LoVo (cell line): ENCODE measurements at places on chromosomes 16 and 17.
A peak's percentile ranks its signal among the peaks of the same experiment; 100 is the strongest.

- no peak for DNase-seq
These were observed 14.1 kb upstream of the NDEL1 start for GRCh38 chr17:8421571-8421970.

DNA sequence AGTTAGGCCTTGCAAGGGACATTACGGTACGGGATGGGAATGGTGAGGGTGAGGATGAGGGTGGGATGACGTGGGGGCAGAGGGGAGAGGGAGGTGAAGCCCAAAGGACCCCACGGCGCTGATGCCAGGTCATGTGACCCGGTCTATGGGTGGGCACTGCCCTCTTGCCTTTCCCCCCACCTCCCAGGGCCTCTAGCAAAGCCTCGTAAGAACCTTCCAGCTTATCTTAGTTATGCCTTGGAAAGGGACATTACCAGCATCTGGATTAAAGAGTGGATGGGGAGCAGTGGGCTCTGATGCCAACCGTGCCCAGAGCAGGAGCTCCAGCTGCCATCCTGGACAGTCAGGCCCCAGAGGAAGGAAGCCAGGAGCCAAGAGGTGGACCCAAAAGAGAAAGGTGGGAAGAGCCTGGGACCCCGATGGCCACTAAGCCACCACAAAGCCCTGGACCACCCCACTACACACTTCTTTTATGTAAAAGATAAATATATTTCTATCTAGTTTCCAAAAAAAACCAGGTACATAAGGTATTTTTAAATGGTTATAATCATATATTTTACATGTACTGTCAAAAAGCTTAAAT is 40.9 kb downstream of the TK2 start:
- no peak for DNase-seq

- DNase-seq: no peak
These were observed 73.3 kb upstream of the DHX40 start for GRCh38 chr17:59492091-59492451.

GRCh38 chr17:82439194-82439828 is 11.2 kb downstream of the CYBC1 start:
- DNase-seq: no peak

GRCh38 chr16:12508054-12508453 is 295.6 kb downstream of the CPPED1 start:
- no peak for DNase-seq

GRCh38 chr16:560204-560700 is at the start of gene PRR35:
Gene PRR35 (plus strand): TSS chr16:560394. CDS start chr16:563295, 2,901 bp downstream.
- DNase-seq: no peak

- DNase-seq: no peak
These were observed 760 bp downstream of the SLFN12L start for GRCh38 chr17:35536664-35537171.

- peak; percentile 39 for DNase-seq
These were observed 59.8 kb downstream of the NEUROD2 start for GRCh38 chr17:39547713-39548478.

DNA sequence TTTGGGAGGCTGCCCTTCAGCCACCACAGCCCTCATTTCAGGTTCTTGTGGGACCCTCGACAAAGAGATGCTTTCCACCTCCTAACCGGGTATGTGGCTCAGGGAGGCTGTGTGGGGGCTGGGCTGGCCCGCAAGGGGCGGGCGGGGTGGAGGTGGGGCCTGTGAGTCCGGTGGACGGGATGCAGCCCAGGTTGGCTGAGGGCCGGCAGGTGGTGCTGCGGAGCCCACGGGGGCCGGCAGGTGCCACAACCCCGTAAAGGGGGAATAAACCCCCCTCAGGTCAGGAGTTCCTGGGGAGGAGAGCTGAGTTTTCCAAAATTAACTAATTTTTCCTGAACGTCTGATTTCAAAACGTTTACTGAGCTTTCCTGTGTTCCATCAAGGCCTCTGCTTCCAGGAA is 4.9 kb upstream of the CIAO3 start:
- DNase-seq: no peak

GRCh38 chr17:15343749-15344148 is 2.4 kb upstream of the TEKT3 start:
- DNase-seq: no peak

GRCh38 chr17:47701608-47702007 is 7.6 kb downstream of the TBKBP1 start:
- no peak for DNase-seq

DNA sequence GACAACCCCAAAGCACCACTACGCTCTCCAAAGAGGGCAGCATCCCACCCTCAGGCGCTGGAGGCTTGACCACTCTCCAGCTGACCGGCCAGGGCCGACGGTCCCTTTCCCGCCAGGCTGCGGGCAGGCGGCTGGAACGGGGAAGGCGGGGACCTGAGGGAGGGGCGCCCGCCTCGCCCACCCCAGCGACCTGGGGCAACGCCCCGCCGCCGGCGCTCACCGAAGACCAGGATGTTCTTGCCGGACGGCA is 431 bp downstream of the DYNC1LI2 start:
- DNase-seq: no peak

DNA sequence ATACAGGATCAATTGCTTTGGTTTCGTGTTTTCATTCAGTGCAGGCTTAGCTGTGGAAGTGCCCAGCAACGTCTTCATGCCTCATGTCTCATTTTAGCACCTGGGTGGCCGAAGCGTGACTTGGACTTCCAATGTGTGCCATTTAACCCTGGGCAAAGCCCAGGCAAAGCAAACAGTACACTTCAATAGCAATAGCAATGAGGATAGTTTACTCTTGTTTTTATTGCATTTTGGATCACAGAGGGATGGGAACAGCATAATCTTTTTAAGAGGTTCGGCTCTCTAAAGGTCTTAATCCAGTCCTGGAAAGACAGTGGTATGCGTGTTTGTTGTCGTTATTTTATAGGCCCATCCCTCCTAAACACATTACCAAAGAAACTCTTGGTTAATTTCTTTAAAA is 86.2 kb downstream of the HS3ST3B1 start:
- DNase-seq: no peak

DNA sequence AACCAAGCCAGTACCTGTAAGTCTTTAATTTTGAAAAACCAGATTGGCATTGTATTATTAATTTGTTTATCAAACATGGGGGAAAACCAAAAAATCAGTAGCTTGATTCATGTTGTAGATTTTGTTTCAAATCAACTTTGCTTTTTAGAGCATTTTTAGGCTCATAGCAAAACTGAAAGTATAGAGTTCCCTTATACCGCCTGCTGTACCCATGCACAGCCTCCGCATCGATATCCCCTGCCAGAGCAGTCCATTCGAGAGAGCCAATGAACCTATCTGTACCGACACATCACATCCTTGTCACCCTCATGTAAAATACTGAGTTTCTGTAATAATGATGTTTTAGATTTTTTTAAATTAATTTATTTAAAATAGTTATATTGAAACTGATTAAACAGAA is 16.2 kb upstream of the MRC2 start:
- DNase-seq: no peak

DNA sequence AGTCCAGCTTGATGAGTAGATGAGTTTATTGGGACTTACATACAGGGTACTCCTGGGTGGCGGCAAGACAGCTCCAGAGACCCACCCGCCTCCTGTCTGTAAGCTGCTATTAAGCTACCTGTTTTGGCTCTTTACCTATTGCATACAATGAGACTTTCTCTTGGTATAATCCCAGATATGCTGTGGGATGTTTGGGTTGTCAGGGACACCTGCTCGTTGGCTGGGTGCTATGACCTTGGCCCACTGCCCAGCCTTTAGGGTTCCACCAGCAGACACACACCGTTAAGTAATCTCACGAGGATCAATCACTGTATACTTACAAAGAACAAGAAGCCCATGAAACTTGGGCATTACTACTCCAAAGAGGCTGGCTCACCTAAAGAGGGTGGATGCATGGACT is 116.4 kb downstream of the NPIPB5 start:
- no peak for DNase-seq

GRCh38 chr16:854808-855410 is 54.4 kb upstream of the GNG13 start:
- no peak for DNase-seq

DNA sequence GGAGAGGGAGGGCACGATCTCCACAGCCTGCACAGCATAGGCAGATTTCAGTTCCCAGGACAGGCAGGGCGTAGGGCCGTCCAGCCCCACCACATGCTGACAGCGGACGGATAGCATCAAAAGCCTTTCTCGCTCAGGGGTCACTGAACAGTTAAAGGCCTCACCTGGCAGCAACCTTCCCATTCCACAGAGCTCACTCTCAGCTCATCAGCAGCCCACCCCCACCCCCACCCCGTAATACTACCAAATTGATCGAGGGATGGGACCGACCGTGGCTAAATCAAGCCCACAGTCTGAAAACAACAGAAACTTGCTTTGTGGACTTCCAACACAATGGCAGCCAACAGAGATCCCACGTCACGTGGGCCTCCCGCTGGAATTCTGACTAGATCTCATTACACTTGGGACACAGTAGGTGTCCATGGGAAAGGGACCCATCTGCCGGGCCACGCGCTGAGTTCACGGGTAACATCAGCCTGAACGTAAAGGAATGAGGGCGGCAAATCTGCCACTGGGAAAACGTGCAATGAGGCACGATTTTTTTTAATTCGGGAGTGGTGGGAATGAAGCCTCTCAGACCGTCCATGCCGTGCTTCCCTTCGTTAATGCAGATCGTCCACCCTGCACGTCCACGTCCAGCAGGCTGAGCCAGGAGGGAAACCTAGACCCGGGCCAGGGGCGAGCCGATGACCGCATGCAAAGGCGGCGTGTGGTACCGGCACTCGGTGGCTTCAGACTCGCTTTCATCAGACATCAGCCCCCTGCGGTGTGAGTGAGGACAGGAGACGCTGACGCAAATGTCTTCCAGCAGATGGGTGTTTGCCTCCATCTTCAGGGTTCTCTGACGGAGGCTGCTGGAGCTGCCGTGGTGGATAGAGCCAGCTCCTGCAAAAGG is 92.1 kb downstream of the TBC1D16 start:
- no peak for DNase-seq

GRCh38 chr16:21989751-21990150 is 11.2 kb downstream of the PDZD9 start:
- DNase-seq: no peak

- DNase-seq: no peak
These were observed 68.0 kb upstream of the SIAH1 start for GRCh38 chr16:48452991-48453760.

GRCh38 chr17:30827082-30827481 is 2.6 kb upstream of the CRLF3 start:
- no peak for DNase-seq

- peak; percentile 95 for DNase-seq
These were observed at the start of gene NUBP1 for GRCh38 chr16:10743610-10744369. Gene NUBP1 (plus strand): TSS chr16:10743842. CDS start chr16:10743864, 22 bp downstream.

GRCh38 chr16:7714775-7715174 is 382.1 kb downstream of the RBFOX1 start:
- no peak for DNase-seq

DNA sequence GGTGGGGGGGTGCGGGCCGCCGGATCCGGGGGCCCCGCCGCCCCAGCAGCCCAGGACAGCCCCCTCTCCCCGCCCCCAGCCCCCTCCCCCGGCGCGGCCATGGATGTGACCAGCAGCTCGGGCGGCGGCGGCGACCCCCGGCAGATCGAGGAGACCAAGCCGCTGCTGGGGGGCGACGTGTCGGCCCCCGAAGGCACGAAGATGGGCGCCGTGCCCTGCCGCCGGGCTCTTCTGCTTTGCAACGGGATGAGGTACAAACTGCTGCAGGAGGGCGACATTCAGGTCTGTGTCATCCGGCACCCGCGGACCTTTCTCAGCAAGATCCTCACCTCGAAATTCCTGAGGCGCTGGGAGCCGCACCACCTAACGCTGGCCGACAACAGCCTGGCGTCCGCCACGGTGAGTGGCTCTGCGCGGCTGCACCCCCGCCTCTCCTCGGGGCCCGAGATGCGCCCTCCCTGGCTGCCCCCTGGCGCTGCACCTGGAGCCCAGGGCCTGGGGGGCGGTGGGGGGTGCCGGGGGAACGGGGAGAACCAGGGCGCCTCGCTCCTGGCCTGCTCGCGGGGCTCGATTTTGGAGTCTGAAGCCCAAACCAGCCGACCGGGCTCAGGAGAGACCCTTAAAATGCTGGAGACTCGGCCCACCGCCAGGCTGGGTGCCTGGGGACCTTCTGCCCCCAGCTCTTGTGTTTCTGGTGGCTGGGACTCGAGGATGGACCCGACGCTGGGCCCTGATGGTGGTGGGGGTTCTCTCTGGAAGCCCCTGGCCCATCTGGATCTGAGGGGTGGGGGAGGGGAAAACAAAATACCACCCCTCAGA is 744 bp downstream of the CMIP start:
- peak; percentile 49 for DNase-seq

DNA sequence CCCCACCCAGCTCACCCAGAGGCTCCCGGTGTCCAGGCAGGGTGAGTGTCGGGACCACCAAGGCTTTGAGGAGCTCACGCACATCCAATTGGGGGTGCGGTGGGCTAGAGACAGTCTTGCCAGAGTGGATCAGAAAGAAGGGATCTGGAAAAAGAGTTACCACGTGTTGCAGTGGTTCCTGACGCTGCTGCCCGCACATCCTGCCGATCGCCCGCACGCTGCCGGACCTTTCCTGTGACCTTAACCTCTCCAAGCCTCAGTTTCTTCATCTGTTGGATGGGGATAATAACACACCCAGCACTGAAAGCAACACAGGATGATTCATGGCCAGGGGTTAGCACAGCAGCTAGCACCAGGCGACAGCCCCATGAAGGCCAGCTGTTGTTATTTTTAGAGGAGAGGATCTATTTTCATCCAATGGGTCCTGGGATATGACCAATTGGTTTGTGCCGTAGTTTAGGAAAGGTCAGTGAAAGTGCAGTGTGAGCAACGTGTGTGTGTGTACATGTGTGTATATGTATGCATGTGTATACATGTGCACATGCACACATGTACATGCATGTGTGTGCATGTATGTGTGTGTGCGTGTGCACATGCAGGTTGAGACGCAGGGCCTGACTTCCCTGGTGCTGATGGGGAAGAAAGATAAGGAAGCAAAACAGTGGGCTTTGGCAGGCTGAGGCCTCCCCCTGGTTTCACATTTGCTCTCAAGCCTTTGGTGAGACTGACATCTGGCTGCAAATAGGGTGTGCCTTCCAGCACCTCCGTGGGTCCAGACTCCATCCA is 2.5 kb downstream of the ITGAX start:
- no peak for DNase-seq

- DNase-seq: no peak
These were observed 35.0 kb downstream of the STAT5A start for GRCh38 chr17:42323268-42323773.

GRCh38 chr17:54172985-54173316 is 350.2 kb downstream of the KIF2B start:
- no peak for DNase-seq

DNA sequence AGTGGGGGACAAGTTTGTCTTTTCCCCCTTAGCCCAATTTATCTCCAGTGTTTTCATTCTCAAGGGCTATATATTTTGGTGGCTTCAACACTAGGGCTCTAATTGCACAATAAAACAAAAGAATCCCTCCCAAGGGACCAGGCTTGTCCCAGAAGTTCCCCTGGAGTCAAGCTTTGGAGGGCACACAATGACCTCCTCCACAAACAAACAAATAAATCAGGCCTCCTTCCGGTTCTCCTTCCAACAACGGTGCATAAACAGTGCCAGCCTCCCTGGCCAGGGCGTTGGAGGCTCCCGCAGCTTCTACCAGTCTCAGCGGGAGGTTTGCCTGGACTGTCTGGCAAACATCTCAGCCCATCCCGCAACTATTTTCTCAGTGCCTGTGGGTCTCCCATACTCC is 188.0 kb upstream of the FOXF1 start:
- DNase-seq: no peak

GRCh38 chr17:80987941-80988461 is 3.6 kb upstream of the CHMP6 start:
- DNase-seq: no peak

- DNase-seq: no peak
These were observed 30.9 kb upstream of the SUPT4H1 start for GRCh38 chr17:58382872-58383242.

GRCh38 chr16:67822511-67822910 is 15.8 kb downstream of the TSNAXIP1 start:
- DNase-seq: no peak
